ENCODE measurements at places on chromosomes 6 and 20. TPM values are rescaled to one million over a fixed set of nuclear protein-coding genes. Genes with fewer than 3 reads are reported as not detected.

GRCh38 chr6:39934131-39934757 lies at the start of gene MOCS1:
TSS of gene MOCS1 (minus strand) at chr6:39934462. CDS start at chr6:39934417, 45 bp downstream.
- peak; percentile 53 for DNase-seq

DNA sequence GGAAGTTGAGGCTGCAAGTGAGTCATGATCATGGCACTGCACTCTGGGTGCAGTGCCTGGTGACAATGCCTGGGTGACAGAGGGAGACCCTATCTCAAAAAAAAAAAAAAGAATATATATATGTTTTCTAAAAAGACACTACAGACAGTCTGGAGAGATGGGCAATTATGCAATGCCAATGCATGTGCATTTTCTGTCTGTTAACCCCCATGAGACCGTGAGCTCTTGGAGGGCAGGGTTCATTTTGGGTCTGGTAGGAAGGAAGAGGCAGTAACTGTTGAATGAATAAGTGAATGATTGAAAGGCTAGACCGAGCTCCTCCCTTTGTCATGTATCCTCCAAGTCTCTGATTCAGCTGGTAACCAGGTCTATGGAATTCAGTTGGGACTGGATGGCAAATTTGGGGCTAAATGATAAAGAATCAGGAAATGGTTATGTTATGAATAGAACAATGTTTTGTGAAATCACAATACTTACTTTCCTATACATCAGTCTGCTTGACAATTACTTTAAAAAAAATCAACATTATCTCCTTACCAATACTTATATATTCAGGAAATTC lies 5.6 kb upstream of the BLCAP start:
- DNase-seq, result no peak

DNA sequence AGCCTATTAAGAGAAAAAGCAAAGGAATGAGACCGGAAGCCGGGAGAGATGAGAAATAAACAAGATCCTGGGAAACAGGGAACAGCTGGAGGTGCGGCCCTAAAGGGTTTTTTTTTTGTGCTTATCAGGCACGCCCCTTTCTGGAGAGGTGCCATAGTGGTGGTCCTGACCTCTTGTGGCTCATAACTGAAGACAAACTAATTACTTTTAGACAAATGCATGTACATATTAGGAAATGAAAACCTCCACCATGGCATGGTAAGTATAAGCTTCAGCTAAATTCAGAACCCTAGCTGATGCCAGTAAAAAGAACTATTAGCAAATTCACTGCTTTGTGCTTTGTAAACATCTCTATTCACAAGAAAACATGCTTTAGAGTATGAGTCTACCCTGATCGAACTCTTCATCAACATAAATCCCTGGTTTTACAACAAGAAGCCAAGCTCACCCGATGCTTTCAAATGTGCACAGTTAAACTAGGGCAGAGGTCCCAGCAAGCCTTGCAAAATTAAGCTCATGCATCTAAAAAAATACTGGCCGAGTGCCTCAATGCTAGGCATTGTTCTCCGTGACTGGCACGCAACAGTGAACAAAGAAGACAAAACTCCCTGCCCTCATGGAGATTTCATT lies 96.4 kb upstream of the MRPS10 start:
- DNase-seq, result peak; percentile 35

GRCh38 chr20:50282592-50283241 lies 92.1 kb downstream of the CEBPB start:
- DNase-seq, result no peak

CST5 gene
- total RNA-seq, result not detected

DNA sequence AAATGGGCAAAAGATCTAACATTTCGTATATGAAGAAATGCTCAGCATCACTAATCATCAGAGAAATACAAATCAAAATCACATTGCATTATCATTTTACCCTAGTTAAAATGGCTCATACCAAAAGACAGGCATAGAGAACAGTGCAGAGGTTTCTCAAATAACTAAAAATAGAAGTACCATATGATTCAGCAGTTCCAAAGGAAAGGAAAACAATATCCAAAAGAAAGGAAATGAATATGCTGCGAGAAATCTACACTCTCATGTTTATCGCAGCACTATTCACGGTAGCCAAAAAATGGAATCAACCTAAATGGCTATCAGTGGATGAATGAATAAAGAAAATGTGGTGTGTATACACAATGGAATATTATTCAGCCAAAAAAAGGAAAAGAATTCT lies 63.5 kb downstream of the VTA1 start:
- no peak for DNase-seq

RIN2 gene
- 9.8 TPM for total RNA-seq

- DNase-seq, result no peak
Observed at GRCh38 chr20:62553838-62554161, 78.0 kb upstream of the GATA5 start.

TRIM31 gene
- 181 TPM for total RNA-seq

DNA sequence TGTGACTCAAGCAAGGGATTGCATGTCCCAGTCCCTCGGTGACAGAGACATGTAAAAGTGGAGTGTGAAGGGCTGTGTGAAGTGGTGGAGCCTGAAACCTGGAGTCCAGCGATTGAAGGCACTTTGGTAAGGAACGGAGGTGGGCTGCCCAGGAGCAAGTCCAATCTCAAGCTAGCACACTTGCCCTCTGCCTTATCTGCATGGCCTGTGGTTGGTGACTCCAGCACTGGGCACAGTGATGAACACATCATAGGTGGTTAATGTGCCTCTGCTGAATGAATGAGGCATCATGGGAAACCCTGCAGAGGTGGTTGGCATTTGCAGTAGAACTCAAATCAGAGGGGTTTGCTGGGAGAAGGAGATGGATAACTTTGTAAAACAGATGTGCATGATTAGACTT lies 14.9 kb upstream of the ULBP3 start:
- DNase-seq, result no peak

- DNase-seq, result no peak
Observed at GRCh38 chr6:42696526-42697267, 25.7 kb downstream of the PRPH2 start.

NFS1 gene
- total RNA-seq, result 44.6 TPM

HLA-DOB gene
- total RNA-seq, result 0.97 TPM
